ENCODE measurements at places on chromosomes 2 and 18.

- DNase-seq, result no peak
Measured at GRCh38 chr2:53018825-53019425, 748.7 kb upstream of the CHAC2 start.

- no peak for DNase-seq
Measured at GRCh38 chr2:193476171-193476800, 1281.6 kb upstream of the TMEFF2 start.

DNA sequence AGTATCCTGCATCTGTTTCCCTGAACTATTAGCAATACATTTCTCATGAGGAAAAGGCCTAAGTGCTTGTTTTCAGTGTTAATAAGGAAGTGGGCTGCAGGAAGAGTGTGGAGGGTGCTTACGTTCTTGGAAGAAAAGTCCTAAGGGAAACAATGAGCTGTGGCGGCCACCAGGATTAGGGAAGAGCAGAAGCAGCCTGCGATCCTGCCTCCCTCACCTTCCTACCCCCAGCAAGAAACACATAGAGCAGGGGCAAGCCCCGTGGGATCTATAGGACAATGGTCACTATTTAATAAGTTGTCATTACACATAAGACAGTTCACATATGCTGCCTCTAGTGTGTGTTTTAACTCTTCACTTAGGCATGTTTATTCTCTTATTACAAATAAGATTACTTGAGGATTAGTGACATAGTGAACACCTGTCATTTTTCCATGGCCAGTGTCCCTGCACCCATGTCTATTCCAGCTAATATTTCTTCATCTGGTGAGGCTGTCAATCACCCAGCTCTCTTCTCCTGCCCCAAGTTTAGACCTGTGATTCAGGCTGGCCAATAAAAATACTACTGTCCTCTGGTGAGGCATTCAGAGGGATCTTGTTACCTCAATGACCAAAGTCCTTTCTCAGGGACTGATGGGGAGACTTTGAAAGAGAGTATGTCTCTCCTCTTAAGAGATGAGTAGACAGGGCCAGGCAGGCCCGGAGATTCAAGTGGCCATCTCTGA is 510.9 kb upstream of the CELF4 start:
- no peak for DNase-seq

- no peak for DNase-seq
Measured at GRCh38 chr2:173468266-173468793, 113.7 kb downstream of the CDCA7 start.

- no peak for DNase-seq
Measured at GRCh38 chr2:105099153-105099552, 61.3 kb downstream of the MRPS9 start.

GRCh38 chr2:47896450-47896968 is 9.8 kb downstream of the FBXO11 start:
- DNase-seq, result no peak

DNA sequence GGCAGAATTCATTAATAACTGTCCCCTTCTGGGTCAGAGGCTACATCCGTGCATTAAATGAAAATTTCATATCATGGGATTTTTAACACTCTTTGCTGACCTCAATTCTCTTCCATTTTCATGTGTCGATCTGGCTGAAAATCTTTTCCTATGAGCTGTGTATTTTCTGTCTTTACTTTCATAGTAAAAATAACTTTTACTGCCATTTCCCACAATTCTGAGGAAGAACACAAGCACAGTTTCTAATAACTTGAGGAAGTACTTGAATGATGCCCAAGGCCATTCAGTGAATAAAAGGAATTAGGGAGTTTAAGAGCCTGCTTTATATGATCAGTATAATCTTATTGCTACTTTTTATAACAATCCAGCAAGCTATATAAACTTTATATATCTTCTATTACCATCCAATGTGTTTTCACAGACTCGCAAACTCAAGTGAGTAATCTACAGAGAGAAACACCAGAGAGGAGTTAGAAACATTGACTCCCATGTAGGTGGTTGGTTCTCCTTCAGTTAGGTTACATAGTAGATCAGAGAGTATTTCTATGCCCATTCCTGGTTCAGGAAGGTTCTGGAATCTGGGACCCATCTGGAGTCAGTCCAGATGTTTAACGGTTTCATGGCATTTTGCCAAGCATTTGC is 340.0 kb downstream of the FBXO15 start:
- no peak for DNase-seq

DNA sequence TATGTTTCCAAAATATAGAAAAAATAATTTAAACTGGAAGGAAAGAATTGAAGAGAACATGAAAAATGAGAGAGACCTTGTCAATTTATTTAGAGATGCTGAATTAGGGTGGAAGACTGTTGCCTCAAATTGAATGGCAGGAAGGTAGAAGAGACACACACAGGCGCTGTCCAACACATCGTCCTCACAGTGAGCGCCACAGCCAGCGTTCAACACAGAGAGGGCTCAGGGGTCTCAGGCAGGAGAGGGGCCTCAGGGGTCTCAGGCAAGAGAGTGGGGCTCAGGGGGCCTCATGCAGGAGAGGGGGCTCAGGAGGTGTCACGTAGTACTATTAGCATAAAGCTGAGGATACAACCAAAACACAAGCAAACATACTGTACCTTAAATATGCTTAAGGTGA is 65.7 kb downstream of the TMEM18 start:
- DNase-seq, result no peak

DNA sequence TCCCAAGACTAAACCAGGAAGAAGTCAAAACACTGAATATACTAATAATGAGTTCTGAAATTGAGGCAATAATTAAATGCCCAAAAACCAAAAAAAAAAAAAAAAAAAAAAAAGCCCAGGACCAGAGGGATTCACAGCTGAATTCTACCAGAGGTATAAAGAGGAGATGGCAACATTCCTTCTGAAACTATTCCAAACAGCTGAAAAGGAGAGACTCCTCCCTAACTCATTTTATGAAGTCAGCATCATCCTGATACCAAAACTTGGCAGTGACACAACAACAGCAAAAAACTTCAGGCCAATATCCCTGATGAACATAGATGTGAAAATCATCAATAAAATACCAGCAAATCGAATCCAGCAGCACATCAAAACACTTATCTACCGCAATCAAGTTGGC is 108.5 kb upstream of the COL3A1 start:
- DNase-seq, result no peak

DNA sequence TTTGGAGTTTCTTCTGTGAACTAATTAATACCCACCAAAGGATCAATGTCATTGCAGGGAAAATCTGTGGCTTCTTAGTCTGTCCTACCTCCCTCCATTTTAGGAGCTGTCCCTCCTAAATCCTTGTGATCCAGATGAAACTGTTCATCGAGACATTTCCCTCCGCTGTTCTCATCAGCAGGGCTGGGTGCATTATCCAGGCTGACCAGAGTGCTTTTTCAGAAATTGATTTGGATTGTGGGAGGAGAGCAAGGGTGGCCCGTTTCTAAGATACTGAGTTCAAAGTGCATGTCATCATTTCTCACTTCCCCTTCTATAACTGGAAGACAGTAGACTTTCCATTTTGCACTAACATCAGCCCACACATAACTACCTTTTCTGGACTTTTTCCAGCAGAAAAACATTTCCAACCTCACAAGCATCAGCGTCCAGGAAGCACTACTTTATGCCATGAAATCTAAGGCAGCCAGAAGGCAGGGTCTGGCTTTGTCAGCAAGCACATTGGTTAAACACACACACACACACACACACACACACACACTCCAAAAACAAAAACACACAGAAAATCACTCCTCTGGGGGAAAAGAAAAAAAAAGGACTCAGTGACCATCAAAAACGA is 94.1 kb downstream of the ANKRD44 start:
- DNase-seq, result peak; percentile 20

GRCh38 chr2:66888791-66889631 is 454.1 kb downstream of the MEIS1 start:
- DNase-seq, result no peak

DNA sequence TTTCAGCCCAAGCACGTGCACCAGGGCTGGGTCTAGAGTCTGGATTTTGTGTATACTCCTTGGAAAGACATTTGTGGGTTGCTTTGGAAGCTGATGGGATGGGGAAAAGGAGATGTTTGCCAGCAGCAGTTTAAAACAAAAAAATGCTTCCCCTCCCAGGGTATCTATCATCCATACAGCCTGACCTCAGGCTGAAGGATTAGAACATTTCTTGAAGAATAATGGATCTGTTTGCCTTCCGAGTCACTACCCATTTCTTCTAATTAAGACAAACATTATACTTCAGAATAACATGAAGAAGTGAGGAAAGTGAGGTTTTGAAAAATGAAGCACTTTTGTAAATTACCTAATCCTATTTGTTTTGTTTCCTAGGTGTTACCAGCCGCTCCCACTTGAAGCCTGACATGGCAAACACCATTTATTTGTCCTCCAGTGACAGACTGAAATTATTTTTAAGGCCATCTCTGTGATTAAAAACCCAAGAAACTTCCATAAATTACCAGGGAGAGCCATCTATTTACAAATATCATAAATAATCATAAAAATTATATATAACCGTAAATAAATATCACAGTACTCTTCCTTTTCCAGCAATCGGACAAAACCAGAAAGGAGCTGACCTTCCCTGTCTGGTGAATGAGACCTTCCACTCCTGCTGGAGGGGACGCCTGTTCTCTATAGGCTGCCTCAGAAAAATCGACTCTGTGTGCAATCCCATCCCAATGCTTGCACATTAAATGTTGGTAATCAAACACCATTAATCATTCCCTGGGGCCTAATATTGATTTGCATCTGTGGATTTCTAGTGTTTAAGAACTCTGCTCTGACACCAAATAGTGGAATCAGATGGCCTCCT is 106.8 kb downstream of the C1D start:
- DNase-seq, result no peak

GRCh38 chr2:20557226-20557625 is 93.7 kb downstream of the HS1BP3 start:
- no peak for DNase-seq

- no peak for DNase-seq
Measured at GRCh38 chr18:74476140-74476539, 19.0 kb upstream of the DIPK1C start.

DNA sequence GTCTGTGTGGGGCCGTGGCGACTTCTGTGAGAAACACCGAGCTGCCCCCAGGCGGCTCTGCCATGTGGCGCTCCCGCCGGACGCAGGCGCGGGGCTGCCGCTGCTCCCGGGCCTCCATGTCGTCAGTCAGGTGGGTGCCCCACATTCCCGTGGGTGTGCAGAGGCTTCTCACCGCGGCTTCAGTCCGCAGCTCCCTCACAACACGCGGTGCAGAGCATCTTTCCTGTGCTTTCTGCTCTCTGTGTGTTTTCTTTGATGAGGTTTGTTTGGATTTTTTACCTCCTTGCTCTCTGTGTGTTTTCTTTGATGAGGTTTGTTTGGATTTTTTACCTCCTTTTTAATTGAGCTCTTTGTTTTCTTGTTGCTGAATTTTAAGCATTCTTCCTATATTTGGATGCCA is 13.0 kb downstream of the AQP12A start:
- no peak for DNase-seq

GRCh38 chr2:217838409-217838831 is 164.4 kb downstream of the TNS1 start:
- DNase-seq, result no peak

- no peak for DNase-seq
Measured at GRCh38 chr2:155404433-155405002, 706.0 kb downstream of the KCNJ3 start.

DNA sequence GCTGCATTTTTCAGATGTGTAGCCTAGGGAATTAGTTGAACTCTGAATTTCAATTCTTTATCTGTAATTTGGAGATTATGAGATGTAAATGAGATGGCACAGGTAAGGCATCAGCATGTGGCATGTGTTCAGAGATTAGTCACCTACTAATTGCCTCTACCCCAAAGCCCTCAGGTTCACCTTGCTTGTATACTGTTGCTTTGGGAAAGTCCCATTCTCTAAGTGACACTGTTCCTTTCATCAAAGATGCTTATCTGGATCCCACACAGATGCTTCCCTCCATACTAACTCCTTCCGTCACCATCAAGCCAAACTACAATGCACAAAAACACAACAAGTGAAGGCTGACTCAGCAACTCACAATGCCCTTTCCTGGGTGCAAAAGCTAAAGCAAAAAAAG is 143.7 kb downstream of the LRATD1 start:
- no peak for DNase-seq

DNA sequence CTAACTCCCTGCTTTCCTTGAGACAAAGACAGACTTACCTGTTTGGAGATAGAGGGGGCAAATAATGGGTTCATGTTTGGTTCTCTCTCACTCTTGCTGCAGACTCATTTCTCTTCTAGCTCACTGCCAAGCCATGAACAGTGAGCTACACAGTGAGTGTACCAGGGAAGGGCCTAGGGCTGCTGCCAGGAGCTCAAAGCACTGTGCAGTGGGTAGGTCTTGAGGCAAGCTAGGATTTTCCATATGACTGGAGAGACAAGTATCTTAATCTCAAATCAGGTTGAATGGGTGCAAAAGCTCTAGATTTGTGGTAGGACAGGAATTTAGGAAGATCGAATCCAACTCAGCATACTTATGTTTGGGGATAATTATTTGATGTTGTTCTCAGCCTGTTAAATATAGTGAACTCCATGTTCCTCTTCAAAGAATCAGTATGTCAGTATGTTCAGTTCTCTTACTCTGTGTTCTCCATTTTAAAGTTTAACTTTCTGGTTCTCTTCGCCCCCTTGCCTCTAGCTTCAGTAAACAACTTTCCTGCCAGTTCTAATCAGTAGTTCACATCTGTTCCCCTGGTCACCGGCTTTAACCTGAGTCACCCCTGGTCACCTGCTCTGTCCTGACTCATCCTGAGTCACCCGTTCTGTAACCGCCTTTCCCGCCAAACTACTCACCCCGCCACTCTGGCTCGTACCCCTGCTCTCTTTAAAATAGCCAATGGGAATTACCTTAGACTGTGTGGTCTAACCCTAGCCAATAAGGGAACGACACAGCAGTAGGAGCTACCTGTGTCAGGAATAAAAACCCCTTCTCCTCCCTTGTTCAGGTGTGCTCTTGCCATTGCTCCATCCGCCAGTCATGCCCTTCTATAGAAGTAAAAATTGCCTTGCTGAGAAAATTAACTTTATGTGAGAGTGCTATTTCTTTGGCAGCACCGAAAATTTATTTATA is 21.9 kb downstream of the SLC25A52 start:
- DNase-seq, result no peak
